Urinary bladder (tissue), 4 donors: ENCODE measurements at places on chromosomes 7 and 10.

- no peak for DNase-seq
These were observed 122.4 kb upstream of the PCBD1 start for GRCh38 chr10:71010730-71011129.

GRCh38 chr7:42856605-42856987 lies 55.3 kb downstream of the C7orf25 start:
- DNase-seq = no peak

GRCh38 chr10:86583983-86584382 lies 62.4 kb upstream of the WAPL start:
- DNase-seq = no peak

GRCh38 chr10:121696854-121697253 lies 98.6 kb upstream of the FGFR2 start:
- DNase-seq = no peak

GRCh38 chr10:133420028-133420427 lies 4.4 kb downstream of the SPRN start:
- DNase-seq = no peak

- no peak for DNase-seq
These were observed 526.6 kb downstream of the ZNF33B start for GRCh38 chr10:42111661-42112330.
